Activated CD4-positive, alpha-beta T cell treated with anti-CD3 and anti-CD28 coated beads, Interleukin-2, amount 10 ng/mL, durations not matched to agents 24 days and 14 days (primary cell): ENCODE measurements at places on chromosomes 4 and X.

DNA sequence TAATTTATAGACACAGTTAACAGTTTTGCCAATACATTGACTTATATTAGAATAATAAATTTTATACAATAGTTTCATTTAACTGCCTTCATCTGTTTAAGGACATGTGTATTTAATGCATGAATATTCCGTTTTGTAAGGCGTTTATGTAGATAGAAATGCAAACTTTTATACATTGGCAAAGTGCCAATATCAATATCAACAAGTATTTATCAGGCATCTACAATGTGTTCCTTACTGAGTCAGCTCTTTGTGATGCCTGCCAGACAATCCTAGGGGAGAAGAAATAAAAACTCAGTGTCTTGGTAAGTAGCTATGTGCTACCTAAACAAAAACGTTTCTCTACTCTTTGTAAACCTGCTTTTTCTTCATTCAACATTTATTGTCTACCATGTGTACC is 1142.2 kb downstream of the C4orf33 start:
- DNase-seq: no peak

GRCh38 chr4:127783955-127784770 is 2.0 kb downstream of the HSPA4L start:
- DNase-seq: no peak

DNA sequence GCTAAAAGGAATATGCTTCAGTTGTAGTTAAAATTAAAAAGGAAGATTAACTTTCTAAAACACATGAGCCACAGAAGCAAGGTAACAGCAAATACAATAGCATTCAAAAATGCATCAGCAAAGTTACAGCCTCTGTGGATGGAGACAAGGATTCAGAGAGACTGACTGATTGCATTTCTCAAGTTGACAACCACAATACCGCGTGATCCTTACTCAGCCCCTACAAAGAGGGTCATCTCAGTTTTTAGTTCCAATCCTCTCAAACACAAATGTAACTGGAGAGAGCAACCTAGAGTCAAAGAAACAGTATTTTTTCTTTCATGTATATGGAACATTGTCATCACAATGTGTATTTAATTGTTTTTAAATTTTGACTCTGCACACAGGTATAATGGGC is 14.2 kb upstream of the C1QTNF7 start:
- DNase-seq: no peak

DNA sequence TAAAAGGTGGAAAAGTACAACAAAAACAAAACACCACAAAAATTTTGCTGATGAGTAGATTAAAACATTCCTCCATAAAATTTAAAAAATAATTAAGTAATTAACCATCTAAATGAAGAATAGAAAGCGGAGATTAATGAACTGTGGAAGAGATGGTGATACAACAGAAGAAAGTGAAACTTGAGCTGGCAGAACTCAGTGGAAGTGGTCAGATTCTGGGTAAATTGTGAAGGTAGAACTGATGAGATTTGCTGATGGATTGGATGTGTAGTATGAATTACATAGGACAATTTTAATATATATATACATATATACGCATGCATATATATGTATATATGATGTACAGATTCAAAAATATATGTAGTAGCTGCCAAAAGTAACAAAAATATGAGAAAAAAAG is 73.9 kb downstream of the AMOT start:
- DNase-seq: no peak

GRCh38 chrX:141879616-141880015 is 24.1 kb upstream of the MAGEC1 start:
- no peak for DNase-seq

GRCh38 chr4:76687746-76688448 is 210.0 kb downstream of the SOWAHB start:
- DNase-seq: no peak

- no peak for DNase-seq
Observed at GRCh38 chrX:148424570-148424969, 75.8 kb upstream of the AFF2 start.

- DNase-seq: no peak
Observed at GRCh38 chrX:118968031-118968430, 6.4 kb upstream of the LONRF3 start.

GRCh38 chr4:183360161-183360919 is 38.1 kb upstream of the CLDN24 start:
- no peak for DNase-seq

DNA sequence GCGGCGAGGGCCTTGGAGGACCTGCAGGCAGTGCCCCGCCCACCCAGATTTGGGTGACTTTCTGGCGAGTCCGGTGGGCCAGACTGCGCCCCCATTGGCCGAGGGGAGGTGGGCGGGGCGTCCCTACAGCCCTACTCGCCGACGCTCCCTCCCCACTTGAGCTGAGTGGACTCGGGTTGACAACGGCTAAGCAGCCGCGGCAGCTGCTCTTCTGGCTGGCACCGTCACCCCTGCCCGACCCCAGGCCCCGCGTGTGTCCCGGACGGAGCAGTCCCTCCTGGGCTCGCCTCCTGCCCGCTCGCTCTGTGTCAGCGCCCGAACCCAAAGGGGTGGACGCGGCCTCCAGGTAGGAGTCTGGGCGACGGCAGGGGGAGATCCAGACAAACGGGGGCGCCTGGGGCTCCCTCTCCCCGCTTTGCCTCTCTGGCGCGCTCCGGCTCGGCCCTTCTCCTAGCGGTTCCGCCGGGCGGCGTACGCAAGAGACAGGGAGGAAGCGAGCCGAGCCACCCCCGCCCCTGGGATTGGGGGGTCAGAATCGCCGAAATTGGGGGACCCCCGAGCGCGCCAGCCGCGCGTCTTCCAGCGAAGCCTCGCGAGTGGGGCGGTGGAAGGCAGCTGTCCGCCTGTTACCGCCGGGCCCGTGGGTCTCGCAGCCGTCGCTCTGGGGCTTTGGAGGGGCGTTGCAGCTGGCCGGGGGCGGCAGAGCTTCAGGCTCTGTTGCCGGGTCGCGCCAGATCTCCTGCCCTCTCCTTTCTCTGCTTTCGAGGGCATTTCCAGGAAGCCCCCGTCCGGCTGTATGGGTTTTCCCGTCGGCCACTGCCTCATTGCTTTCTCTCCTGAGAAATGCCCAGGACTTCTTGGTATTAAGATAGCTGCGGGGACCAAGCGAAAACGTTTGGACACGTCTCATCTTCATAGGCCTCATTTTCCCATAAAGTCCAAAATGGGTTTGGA is 46.3 kb downstream of the STARD8 start:
- peak; percentile 67 for DNase-seq

- no peak for DNase-seq
Observed at GRCh38 chrX:30793075-30793766, 95.8 kb downstream of the TAB3 start.

- DNase-seq: no peak
Observed at GRCh38 chr4:183876268-183876934, 28.7 kb upstream of the STOX2 start.

- DNase-seq: no peak
Observed at GRCh38 chr4:175827516-175827915, 15.5 kb upstream of the GPM6A start.

DNA sequence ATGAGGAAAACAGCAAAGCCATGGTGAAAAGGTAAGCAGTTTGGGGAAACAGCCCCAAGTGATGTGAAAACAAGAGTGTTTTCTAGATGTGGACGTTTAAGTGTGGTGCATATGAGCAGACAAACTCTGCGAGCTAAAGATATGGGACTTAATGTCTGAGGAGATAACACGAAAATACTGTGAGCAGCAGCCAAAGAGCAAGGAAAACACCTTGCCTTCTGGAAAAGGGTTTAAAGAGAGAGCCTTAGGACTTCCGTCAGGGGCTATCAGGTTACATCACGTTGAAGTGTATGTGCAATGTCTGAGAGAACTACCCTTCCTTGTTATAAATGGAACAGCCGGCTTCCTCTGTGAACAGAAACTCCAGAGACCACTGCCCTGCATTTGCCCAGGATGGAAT is 54.2 kb downstream of the LEF1 start:
- DNase-seq: peak; percentile 69

DNA sequence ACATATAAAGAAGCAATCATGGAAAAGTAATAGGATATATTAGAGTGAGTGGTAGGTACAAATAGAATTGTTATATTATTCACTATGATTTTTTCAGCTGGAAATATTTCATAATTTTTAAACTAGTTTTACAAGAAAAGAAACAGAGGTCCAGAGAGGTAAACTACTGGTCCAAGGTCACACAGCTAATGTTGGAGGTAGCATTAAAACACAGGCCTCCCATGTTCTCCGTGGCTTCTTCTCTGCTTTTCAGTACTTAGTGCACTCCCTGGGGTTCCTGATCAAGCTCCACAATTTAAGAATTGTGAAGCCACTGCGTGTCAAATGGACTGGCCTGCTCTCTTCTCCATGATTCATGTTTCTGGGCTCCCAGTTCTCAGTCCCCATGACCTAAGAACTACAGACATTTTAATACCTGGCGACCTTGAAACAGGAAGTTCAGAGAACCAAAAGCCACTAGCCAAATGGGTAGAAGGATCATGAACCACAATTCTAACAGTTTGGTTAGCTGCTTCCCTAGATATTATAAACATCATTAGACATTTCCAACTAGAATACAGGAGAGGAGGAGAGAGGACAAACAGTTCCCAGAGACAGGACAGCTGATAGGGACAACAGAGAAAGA is 172.0 kb upstream of the KLF3 start:
- DNase-seq: no peak

- no peak for DNase-seq
Observed at GRCh38 chr4:110735686-110736085, 112.8 kb upstream of the PITX2 start.

DNA sequence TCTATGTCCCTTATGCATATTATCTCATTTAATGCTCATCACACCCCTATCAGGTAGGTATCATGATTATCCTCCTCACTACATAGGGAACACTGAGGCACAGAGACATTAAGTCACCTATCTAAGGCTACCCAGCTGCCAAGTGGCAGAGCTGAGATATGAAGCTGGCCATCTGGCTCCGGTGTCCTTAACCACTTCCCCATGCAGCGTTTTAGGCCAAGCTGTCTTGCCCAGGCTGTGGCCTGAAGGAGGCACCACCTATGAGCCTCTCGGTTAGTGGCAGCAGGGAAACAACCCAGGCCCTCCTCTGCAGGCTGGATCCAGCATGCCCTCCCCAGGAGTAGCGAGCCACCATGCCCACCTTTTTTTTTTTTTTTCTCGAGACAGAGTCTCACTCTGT is 16.3 kb downstream of the PJA1 start:
- DNase-seq: no peak

GRCh38 chrX:21412883-21413282 is 38.7 kb downstream of the CNKSR2 start:
- DNase-seq: no peak

DNA sequence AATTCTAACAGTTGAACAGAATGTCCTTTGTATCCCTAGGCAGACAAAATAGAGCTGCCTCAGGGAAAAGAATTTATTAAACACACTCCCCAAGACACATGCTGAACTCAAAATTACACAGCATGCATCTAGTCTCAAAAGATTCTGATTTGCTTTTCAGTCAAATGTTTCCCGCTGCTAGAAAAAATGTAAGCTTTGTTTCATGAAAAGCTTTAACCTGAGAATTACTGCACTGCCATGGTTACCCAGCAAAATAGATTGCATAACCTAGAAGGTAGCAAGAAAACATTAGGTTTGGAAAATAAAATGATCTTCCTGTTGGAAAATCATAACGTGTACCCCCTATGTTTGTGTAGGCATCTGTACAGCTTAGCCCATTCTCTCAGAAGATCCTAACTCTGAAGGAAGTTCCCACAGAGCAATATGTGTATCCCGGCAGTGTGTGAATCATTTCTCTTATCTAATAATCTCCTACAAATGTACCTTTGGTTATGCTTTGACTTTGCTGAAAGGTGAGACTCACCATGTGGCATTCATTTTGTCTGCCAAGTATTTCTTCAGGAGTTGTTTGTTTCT is 646.9 kb downstream of the STPG2 start:
- DNase-seq: no peak

DNA sequence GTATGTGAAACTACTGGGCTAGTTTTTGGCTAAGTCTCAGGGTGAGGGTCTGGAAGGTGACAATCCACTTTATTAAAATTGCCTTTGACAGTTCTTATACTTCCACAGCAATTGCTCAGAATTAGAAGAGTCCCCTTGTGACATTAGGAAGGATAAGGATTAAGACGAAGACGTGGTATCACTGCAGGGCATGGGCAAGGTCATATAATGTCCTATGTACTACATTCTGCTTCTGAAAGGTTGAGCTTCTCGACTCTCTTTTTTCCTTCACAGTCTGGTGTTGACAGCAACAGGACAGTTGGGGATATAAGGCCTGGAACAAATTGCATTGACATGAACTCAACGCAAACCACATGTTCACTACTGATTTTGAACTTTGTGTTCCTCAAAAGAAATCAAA is 40.9 kb upstream of the PRDM5 start:
- no peak for DNase-seq

- DNase-seq: no peak
Observed at GRCh38 chr4:159979953-159980352, 877.1 kb downstream of the RAPGEF2 start.

- DNase-seq: no peak
Observed at GRCh38 chrX:45907786-45908185, 637.4 kb downstream of the ZNF674 start.

- DNase-seq: no peak
Observed at GRCh38 chrX:130680164-130681035, 222.6 kb downstream of the ENOX2 start.

GRCh38 chr4:107665001-107665400 is 55.0 kb downstream of the PAPSS1 start:
- DNase-seq: no peak

GRCh38 chr4:131337936-131338335 is 1811.2 kb upstream of the PCDH10 start:
- DNase-seq: no peak

GRCh38 chrX:24398766-24399165 is 38.3 kb downstream of the SUPT20HL1 start:
- DNase-seq: no peak

GRCh38 chrX:150005027-150005426 is 66.7 kb upstream of the EOLA2 start:
- DNase-seq: no peak

- DNase-seq: peak; percentile 39
Observed at GRCh38 chr4:4974727-4975126, 44.5 kb downstream of the CYTL1 start.

GRCh38 chrX:102712981-102713625 is 855 bp downstream of the GPRASP2 start:
- no peak for DNase-seq

DNA sequence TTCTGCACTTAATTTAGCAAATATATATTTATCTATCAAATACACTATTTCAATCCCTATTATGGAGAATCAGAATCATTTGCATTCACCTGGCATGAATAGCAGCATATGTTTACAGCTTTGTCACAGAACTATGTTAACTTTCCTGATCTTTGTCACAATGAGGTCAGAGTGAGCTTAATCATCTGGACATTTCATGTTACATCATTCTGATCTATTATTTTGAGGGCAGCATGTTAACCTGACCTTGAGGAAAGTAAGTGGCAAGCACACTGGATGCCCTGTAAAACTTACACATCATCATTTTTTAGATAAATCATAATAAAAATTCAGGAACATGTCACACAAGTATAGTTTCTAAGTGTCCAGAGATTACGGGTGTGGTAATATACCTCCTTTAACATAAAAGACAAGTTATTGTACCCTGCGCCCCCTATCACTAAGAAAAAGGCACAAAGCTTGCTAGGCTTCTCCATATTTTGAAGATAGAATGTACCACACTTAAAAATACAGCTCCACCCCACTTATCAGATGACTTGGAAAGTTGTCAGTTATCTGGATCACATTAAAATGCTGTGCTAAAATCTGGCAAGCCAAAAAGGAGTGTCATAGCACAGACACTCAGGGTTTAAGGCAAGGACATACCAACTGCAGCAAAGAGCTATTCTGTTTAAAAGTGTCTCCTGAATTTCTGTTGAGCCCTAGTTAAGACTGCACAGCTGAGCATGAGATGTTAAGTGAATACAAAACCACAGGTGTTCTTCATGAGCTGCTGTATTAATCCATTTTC is 182.7 kb upstream of the FAT4 start:
- DNase-seq: no peak

GRCh38 chr4:15955670-15956069 is 7.3 kb downstream of the FGFBP2 start:
- DNase-seq: no peak
